Sigmoid colon (tissue), 7 donors: ENCODE measurements at places on chromosomes 6 and 20. TPM values are rescaled to one million over a fixed set of nuclear protein-coding genes. Genes with fewer than 3 reads are reported as not detected.

Gene KIF13A
- total RNA-seq, result 58.2 TPM

Gene OR12D3
- total RNA-seq, result not detected

Gene RALGAPB
- 29.6 TPM for total RNA-seq

- DNase-seq, result no peak
- H3K4me1 ChIP-seq, result no peaks in the 10 kb centered on the region
- no peak overlapping the region for H3K4me3 ChIP-seq
- H3K27ac ChIP-seq, result no peak overlapping the region
- H3K27me3 ChIP-seq, result no peaks in the 10 kb centered on the region
Measured at GRCh38 chr6:42409581-42409980, 42.1 kb downstream of the TRERF1 start.

DNA sequence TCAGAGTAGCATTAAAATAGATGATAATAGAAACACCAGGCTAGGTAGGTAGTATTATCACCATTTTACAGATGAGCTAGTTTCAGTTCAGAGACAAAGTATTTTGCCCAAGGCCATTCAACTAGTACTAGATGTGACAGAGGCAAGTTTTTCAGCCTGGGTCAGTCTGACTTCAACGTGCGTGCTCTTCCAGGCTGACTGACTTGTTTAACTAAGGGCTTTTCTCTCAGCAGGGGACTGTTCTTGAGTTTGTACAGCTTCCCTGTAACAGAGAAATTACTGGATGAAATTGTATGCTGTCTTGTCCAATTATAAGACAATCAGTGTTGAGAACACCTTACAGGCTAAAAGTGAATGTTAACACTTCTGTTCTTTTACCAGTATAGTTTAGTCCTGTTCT, 333.5 kb upstream of the MAN1A1 start:
- no peaks in the 10 kb centered on the region for H3K27me3 ChIP-seq
- H3K27ac ChIP-seq, result no peak overlapping the region
- no peak overlapping the region for H3K4me3 ChIP-seq
- no peak for DNase-seq
- H3K4me1 ChIP-seq, result no peaks in the 10 kb centered on the region
